HepG2 (cell line): ENCODE measurements at places on chromosomes 13 and 19.

DNA sequence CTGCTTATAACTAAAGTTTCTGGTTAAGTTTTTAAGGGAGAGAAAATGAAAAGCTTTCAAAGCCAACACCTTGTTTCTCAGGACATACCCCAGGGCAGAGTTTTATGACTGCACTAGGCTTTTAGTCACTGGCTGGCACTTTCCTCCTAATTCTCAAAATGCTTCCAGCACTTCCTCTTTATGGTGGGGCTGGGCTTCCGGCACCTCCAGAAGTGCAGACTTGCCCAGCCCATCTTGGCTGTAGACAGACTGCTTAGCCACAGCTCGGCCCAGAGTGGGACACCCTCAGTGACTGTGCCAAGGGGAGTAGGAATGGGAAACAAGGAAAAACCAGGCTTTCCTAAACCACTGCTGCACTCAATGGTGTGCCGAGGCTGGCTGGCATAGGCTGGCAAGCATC is 23.2 kb upstream of the GTF3A start:
- no peak for DNase-seq

DNA sequence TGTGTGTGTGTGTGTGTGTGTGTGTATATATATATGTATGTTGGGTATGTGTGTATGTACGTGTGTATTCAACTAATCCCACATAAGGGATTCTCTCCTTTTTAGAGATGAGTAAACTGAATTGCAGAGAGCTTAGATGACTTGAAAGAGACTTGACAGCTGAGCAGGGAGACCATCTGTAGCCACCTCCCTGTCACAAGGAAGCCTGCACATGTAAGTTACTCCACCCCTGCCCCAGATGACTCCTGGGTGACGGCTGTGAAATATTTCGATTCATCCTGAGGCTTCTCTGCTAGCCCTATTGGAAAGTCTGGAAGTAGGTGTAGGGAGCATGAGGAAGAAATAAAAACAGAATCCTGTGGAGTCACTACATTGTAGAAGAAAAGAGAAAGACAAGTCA is 480.4 kb downstream of the FOXO1 start:
- DNase-seq, result no peak

DNA sequence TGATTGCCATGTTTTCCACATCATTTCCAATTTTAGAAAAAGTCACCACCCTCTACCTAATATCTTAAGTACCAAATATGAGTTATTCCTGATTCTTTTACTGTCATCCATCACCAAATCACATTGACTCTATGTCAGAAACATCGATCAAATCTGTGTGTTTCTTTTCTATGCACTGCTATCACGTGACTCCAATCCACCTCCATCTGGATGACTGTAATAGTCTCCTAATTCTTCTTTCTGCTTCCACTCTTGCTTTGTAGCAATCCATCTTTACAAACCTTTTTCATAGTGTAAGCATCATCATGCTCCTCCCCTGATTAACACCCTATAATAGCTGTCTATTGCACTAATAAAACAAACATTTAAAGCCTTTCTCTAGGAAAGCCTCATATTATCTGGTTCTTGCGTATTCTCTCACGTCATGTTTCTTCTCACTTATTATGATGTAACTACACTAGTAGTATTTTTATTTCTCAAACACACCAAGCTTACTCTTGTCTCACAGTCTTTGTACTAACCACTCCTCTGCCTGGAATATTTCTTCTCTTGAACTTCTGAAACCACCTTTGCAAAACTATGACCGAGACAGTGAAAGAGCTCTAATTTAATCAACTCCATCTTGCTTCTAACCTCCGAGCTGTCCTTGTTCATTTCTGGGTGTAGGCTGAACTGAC is 10.7 kb upstream of the FPR3 start:
- no peak for DNase-seq

- no peak for DNase-seq
These were observed 3.5 kb upstream of the SLC1A5 start for GRCh38 chr19:46791944-46792343.

DNA sequence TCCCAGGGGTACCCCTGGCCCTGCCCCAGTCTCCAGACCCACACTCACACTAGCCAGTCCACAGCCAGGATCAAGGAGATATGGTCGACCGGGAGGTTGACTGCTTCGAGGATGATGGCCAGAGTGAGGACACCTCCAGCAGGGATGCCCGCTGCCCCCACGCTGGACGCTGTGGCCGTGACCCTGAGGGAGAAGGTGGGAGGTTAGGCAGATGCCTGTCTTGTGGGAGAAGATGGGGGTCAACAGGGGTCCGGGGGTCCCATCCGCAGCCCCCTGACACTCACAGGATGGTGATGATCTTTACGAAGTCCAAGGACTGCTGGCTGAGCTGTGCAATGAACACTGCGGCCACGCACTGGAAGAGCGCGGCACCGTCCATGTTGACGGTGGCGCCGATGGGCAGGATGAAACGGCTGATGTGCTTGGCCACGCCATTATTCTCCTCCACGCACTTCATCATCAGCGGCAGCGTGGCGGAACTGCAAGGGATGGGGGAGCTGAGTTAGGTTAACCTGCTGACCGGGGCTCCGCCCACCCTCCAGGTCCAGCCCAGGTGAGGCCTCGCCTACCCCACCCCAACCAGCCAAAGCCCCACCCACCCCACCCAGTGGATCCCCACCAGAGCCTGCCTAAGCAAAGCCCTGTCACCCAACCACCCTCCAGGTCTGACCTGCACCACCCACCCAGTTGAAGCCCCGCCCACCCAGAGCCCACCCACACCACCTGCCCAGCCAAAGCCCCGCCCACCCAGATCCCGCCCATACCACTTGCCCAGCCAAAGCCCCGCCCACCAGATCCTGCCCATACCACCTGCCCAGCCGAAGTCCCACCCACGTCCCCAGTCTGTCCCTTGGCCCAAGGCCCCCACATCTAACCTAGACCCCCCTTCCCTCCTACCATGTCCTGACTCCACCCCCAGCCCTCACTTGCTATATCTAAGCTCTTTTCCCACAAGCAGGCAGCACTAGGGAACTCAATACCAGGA is 11.2 kb downstream of the SLC1A5 start:
- no peak for DNase-seq

DNA sequence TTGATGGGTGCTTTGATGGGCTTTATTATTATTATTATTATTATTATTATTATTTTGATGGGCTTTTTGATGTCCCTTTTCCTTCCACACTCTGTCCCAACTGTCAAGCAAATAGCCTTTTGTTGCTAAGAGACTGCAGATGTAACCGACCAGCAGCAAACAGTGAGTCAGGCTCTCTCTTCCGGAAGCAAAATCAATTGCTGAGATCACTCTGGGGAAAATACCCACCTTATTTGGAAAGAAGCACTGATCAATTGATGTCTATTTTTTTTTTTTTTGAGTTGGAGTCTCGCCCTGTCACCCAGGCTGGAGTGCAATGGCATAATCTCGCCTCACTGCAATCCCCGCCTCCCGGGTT is 2.9 kb downstream of the LDLR start:
- peak; percentile 92 for DNase-seq

DNA sequence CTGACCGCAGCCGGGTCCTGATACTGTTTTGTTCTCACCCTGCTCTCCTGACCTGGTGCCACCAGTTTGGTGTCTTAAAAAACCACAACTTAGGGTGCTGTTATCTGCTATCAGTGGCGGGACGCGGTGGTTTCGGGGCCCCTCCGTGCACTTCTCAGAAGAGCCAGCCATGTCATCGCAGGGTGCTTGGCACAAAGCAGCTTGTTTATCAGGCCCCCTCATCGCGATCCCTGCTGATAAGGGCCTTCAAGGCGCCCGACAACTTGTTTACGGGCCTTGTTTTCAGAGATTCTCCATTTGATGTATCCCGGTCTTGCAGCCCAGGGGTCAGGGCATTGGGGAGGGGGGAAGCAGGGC is 58.1 kb upstream of the KLF2 start:
- DNase-seq, result no peak

DNA sequence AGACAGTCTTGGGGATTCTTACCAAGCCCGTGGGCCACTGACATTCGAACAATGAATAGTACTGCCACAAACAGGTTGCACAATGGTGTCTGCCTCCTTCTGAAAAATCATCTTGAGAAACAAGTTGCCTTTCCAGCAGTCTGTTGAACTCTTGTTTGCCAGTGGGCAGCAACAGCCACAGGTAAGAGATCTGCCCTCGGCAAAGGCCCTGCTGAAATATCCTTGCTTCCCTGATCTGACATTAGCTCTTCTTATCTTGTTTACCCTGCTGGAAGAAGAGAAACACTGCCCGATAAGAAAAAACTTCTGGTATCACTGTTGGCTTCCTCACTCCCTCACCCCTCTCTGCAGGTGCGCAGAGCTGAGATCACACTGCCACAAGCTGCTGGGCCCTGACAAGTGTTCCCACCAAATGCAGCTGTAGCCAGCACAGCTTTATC is 2.0 kb downstream of the DOCK9 start:
- no peak for DNase-seq

DNA sequence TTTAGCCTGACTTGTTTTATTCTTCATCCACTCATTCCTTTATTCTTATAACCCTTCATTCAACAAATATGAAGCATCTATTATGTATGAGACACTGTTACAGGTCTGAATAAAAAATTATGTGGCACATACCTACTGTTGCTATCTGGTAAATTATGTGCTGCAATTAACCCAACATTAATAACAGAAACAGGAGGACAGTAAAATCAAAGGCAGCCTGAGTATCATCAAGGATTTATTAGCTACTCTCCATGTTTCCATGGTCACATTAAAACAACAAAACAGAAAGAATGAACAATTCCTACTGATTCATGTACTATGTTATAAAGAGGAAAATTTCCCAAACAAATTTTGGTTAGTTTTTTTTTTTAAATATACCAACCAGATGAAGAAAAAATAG is 43.9 kb downstream of the RAP2A start:
- no peak for DNase-seq

DNA sequence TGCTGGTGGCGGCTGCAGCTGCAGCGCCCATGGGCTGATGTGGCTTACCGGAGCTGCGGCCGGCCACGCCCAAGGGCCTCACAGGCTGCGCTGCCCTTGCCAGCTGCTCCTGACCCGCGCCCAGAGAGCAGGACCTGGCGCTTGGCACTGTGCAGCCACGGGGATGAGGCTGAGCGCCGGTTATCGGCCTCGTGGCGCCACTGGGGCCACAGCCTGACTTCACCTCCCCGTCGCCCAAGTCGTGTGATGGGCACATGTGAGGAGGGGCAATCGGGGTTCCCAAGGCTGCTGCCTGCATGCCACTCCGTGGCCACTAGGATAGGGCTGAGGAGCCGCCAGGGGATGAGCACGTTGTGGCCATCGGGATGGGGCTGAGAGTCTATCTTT is 77.2 kb upstream of the PABPC3 start:
- no peak for DNase-seq

DNA sequence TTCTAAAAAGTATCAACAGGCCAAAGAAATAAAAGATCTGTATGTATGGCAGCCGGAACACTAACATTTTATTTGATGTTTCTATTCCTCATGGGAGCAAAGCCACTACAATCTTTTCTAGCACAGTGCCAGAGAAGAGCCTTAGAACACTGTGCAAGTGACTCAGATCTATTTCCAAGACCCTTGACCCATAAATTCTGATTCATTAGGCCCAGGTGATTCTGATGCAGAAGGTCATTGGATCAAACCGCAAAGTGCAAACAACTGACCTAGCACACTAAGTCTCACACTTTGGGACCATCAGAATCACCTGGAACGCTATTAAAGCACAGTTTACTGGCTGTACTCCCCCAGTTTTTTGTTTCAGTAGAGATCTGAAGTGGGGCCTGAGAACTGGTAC is 87.6 kb downstream of the MYCBP2 start:
- no peak for DNase-seq

- peak; percentile 92 for DNase-seq
These were observed 1.0 kb upstream of the UBE2M start for GRCh38 chr19:58559275-58560006.

DNA sequence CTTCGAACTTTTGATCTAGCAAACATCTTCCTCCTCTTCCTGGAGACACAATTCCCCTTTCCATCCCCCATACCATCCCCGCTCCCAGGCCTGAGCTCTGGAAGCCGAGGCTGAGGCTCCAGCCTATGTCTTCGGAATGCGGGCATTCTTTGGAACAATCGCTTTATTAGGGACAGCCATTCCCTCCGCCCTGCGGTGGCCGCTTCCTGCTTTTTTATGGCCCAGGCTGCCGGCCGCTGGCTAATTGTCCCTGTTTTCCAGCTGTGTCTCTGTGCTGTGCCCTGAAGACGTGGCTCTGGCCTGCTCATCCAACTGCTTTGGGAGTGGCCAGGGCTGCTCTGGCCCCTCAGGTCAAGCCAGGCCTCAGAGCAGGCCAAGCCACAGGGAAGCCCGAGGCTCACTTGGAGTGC is 2.1 kb upstream of the CDX2 start:
- DNase-seq, result no peak

- no peak for DNase-seq
These were observed 134.1 kb downstream of the LACC1 start for GRCh38 chr13:44013758-44014291.

GRCh38 chr19:10510301-10510802 is 6.9 kb downstream of the S1PR5 start:
- DNase-seq, result peak; percentile 25

- no peak for DNase-seq
These were observed 32.7 kb downstream of the MBNL2 start for GRCh38 chr13:97254816-97255215.

DNA sequence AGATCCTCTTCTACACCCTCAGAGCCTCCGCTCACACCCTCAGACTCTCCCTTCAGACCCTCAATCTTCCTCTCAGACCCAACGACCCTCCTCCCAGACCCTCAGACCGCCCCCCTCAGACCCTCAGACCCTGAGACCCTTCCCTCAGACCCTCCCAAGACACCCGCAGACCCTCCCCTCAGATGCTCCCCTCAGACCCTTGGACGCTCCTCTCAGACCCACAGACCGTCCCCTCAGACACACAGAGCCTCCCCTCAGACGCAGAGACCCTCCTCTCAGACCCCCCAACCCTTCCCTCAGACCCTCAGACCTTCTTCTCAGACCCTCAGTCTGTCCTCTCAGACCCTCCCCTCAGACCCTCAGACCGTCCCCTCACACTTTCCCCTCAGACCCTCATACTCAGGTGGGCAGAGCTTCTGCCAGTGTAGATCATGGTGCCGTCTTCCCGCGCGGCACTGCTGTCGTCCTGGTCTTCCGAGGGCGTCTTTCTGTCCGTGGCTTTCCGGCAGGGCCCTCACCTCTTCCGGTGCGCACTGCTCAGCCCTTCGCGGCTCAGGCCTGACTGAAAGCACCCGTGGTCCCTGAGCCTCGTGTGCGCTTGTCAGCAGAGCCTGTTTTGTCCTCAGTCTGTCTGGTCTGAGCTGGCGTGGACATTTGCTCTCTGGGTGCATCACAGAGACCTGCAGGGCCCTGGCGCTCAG is 18.9 kb upstream of the TFDP1 start:
- DNase-seq, result no peak

- DNase-seq, result no peak
These were observed 26.1 kb downstream of the IER2 start for GRCh38 chr19:13176345-13176744.
